NCI-H1048 (cell line): ENCODE measurements at places on chromosomes 7 and 10.

DNA sequence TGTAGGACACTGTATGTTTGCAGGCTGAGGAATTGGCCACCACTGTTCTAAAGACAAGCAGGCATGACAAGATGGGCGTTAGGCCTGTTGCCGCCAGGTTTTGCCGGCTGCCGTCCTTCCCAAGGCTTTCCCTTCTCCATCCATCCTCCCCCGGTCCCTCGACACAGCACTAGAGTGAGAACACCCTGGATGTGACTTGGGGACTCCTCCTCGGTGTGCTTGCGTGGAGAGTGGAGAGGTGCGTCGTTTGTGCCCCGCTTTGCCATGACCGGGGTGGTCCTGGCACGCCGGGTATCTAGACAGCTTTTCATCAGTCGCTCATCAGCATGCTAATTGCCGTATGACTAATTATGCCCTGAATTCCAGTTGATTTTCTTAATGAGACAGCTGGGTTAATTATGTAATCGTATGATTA, 206.6 kb upstream of the SH2B2 start:
- no peak for DNase-seq

DNA sequence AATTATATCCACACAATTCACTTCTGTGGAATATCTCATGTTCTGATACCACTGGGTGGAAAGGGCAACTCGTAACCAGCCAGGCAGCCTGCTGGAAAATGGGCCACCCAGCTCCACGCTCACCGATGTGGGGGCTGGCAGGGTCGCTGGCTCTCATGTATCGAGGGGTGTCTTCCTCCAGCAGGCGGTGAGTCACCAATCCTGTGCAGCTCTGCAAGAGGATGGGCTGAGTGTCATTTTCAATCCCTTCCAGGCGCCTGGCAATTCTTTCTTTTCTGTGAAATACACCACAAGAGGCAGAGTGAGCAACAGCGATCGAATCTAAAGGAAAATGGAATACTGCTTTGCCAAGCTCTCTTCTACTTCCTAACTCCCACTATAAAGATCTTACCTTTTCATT, 80.1 kb downstream of the SVIL start:
- DNase-seq, result no peak

DNA sequence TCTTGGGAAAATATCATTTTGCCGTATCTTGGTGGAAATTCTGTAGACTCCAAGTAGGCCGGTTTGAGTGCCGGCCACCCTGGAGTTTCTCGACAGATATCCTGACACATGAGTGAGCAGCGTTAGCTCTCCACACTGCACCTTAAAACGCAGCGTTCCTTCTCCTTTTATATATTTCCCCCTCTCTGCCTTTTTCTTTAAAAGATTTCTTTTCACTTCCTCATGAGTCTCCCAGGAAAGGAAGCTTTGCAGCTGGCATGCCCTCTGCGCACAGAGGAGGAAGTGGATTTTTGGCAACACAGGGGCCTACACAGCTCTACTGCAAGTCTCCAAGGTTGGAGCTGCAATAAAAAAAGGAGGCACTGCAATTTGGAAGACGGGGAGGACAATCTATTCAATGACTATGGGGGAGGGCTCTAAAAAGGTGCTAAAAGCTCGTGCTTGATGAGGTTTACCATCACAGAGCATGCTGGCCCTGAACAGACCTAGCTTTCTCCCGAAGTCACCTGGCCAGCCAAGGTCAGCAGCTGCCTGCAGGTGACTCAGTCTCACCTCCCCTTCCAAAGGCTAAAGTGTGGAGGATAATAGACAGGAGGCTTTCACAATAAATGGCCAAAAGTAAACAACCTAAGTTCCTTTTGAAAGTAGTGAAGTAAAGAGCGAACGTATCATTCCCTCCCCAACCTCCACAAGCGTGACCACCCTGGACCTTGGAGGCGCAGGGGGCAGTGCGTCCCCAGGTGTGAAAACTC, 252.8 kb downstream of the ZMYND11 start:
- DNase-seq, result no peak

- DNase-seq, result no peak
Observed at GRCh38 chr10:131822692-131823245, 78.0 kb upstream of the PPP2R2D start.

DNA sequence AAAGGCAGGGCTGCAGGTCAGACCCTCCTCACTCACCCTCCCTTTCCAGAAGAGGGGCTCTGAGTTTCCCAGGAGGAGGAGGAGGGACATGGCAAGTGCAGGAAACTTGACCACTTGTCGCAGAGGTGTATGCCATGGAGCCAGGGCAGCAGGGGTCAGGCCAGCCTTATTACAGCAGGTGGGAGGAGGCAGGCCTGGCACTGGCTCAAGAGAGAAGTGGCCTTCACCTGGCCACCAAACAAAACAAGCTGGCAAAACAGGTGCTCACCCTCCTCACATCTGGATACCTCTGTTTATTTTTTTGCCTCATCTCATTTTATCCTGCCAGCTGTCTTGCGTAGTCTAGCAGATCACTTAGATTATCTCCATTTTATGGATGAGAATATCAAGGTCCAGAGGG, 12.5 kb downstream of the COL13A1 start:
- no peak for DNase-seq

DNA sequence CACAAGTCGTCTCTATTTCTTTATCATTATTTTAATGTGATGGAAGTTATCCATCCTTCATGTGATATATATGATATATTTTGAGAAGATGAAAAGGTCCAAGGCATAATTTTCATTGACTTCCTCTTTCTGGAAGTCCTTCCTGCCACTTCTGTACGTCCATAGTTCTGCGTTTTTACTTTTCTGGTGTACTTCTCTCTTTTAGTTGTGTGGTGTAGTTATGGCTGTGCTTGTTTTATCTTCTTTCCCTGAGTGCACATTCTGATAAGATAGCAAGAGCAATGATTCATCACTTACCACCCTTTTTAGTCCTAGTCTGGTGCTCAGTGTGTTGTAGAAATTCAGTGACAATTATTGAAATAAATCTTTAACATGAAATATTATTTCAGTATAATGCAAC, 231.3 kb upstream of the FERD3L start:
- DNase-seq, result no peak

GRCh38 chr7:29888006-29888405, 81.7 kb downstream of the WIPF3 start:
- DNase-seq, result no peak

DNA sequence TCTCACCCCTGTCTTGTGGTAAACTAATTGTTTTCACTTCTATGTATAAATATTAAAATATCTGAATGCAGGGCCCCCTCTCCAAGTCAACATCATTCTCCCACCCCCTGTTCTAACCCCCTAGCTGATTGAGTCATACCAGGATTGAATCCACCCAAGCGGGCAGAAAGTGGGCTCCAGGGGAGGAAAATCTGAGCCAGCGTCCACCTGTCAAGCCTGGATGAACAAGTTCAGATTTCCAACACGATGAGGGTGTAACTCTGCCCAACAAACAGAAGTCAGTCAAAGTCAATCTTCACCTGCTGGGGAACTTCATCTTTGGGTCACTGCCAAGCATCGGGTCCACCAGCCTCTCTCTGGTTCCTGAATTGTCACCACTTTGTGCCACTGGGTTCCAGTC, 162.9 kb upstream of the CELF2 start:
- no peak for DNase-seq

- no peak for DNase-seq
Observed at GRCh38 chr7:7231000-7231399, 48.7 kb downstream of the C1GALT1 start.

DNA sequence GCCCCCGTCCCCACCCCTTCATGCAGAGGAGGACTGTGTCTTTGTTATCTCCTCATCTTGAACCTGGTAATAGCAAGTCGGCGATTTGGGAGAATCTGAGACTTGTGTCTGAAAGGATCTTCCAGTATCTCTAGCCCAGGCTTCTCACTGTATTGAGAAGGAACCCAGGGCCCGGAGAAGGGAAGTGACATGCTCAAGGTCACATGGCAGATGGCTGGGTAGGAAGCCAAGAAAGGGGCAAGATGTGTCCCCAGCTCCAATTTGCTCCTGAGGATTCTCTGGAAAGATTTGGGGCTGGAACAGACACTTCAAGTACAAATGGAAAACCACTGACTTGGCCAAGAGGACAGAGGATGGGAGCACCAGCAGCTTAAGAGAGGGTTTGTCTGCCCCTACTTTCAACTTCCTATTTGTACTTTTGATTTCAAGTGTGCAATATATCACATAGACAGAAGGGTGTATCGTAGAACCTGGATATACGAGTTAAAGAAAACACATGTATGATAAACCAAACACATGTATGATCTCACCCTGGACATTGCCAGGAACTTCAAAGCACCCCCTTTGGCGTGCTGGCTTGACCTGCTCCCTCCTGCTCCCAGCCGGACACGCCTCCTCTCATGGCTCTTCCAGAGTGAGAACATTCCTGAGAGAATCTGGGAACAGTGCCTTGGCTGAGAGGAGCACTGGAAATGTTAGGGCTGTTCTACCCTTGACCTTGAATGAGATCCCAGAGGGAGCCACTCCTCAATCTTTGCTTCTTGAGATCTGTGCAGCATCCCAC, 79.7 kb downstream of the CDH23 start:
- no peak for DNase-seq

DNA sequence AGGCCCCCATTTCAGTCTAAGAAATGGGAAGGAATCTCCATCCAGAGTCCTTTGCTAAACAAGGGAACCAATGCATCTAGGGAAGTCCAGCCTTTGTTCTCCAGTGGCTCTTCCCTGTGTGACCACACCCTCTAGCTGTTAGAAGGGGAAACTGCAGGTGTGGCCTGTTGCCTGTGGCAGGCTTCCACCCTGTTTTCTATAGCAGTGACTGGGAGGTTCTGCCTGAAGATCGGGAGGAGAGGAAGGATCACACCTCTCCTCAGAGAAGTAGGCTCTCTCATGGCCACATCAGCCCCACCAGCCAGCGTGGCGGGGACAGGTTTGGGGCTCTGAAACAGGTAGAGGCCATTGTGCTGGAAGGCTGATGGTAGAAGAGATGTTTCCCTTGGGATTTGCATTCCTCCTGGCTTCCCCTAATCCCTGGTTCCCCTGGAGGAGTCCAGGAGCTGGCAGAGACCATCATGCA, 47.7 kb upstream of the TRIM8 start:
- no peak for DNase-seq

DNA sequence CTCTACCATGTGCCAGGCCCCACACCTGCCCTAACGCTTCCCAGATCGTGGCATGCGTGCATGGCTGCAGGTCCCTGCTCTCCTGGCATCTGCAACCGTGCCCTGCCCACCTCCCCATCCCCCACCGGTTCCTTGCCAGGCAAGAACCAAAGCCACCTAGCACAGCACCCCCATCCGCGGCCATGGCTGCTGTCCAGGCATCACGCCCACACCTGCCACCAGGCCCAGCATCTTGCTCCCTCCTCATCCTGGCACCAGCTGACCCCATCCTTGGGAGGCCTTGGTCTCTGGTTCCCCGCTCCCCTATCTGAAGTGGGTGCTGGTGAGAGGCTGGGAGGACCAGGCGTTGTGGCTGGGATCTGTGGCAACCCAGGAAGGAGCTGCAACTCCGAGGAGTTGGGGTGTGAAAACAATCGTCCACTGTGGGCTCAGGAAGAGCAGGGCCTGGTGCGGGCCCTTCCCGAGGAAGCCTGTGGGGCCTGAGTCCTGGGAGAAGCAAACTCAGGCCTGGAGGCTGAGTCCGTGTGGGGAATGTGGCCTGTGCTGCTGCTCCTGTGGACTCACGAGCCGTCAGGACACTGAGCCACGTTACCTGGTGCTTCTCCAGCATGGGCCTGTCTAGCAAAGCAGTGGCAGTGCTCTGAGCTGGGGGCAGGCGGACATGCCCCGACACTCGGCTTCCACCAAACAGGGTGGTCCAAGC, 417.1 kb downstream of the DNAJB6 start:
- no peak for DNase-seq

DNA sequence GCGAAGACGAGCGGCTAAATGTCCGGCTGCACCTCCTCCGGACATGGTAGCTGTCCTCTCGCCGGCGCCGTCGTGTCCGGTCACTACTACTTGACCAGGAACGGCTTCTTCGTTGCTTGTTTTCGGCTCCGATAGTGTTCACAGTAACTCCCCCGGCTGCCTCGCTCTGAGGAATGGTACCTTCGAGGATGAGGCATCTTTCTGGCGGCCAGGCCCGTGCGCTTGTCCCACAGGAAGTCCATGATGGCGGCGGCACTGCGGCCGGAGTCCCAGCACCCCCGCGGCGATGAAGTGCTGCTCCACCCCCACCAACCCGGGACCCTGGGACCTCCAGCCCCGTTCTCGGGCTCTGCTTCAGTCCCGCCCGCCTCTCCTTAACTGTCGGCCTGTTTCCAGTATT, 11.0 kb upstream of the CCDC126 start:
- DNase-seq, result no peak

DNA sequence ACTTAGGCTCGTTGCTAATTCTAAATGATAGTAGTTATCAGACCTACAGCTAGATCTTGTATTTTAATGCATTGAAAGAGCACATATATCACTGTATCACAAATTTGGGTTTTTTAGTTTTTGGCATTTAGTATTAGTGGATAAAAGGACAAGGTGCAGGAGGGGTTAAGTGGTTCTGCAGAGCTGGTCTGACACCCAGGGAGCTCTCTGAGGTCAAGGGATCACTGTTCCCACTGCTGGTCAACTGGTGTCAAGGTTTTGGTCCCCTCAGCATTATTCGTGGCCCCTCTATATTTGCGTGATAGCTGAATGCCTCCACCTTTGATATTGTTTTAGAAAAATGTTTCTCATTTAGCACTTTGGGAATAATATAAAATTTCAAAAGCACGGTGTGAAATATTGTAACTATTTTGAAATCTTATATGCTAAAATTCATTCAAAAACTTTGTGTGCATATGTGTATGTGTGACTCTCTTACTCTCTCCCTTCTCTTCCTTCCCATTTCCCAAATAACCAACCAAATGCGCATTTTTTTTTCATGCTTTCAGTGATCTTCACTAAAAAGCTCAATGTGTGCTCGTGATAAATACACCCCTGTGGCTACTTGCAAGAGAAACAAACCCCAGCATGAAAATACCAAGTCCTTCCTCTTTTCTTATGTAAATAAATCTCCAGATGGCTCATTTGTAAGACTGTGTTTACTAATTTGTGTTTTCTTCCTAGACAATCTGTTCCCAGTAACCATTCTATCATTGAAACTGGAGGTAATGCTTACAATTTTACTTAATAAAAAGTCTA, 309.2 kb downstream of the FGFR2 start:
- no peak for DNase-seq

GRCh38 chr7:158567153-158567603, 20.4 kb downstream of the PTPRN2 start:
- DNase-seq, result no peak

DNA sequence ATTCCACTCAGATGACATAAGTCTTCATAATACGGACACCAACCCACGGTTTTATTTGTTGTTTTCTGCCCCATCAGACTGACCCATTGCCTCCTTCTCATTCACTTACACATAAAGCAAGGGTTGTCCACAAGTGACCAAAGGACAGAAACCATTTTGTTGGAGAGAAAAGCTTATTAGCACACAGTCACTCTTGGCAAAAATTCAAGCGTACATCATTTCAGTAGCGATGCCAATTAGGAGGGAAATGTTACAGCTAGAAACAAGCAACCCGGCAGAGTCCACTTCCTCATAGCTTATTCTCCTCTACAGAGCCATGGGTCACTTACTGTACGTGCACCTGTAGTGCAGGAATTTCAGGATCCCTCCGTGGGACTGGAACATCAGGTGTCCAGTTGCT, 23.0 kb downstream of the ABLIM1 start:
- DNase-seq, result no peak

- no peak for DNase-seq
Observed at GRCh38 chr10:111222961-111223360, 146.1 kb downstream of the ADRA2A start.
